ENCODE measurements at places on chromosomes 4 and X.

DNA sequence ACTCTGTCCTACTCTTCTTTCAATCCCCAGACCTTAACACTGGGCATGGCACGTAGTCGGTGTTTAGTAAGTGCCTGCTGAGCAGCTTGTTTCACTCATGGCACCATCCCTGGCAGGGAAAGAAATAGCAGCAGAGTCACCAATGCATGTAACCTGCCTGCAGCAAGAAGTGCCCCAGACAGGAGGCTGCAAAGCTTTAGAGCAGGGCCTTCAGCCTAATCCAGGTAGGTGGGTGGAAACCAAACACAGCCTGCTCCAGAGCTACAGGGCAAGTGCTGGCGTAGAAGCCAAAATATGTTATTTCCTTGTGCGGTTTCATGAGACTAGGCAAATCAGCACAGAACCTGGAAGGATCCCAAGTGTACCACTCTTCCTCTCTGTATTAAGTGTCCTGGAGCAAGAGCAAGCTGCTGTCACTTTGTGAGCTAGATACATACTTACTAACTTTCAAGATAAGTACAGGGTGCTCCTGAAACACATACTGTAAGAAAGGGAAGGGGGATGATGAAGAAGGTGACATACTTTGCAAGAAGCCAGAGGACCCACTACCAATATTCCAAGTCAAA is 5.5 kb downstream of the PROM1 start:
- DNase-seq: no peak

DNA sequence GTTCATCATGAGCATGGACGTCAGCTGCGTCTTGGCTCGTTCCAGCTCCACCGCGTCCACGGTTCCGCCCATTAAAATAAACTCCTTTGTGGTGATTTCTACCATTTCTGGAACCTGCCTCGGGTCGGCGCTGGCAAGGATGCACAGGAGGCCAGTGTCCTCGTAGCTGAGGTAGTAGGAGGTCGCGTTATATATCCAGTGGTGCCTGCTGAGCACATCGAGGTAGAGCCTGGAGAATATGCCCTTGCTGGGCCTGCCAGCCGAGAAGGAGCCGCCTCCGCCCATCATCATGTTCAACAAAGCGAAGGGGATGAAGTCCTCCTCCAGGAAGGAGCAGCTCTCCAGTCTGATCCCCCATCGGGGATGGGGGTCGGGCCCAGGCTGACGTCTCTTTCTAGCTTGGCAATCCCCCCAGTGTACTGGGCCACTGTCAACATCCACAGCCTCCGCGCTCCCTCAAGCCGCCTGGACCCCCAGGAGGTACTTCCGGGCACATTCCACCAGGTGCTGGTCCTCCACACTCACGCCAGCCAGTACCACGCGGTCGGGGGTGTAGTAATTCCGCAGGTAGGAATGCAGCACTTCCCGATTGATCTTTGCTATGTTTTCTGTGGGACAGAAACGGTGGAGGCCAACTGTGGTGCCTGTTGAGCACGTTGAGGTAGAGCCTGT is 120.9 kb upstream of the GRID2 start:
- DNase-seq: no peak

GRCh38 chrX:40267334-40268187 is 169.8 kb upstream of the BCOR start:
- DNase-seq: no peak

GRCh38 chr4:29553846-29554245 is 1166.3 kb upstream of the PCDH7 start:
- no peak for DNase-seq

GRCh38 chrX:30814978-30815377 is 74.1 kb downstream of the TAB3 start:
- no peak for DNase-seq

Data from activated CD4-positive, alpha-beta T cell treated with anti-CD3 and anti-CD28 coated beads, Interleukin-2, amount 50 U/mL, for 48 hours (primary cell).